ENCODE measurements at places on chromosomes 4 and X.

DNA sequence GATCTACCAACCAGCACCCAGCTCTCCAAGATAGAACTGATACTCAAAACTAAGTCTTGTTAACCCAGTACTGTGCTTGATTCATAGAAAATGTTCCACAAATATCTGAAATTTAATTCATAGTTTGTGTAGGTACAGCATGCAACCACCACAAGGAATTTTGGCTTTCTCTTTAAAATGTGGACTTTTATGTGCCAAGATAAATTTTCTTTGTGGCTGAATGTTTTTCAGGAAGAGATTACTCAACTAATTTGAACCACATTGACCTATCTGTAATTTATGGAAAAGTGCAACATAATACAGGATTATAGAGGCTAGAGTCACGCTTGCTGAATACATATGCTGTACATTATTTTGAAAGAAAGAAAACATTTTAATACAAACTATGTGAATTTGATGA is 730.8 kb downstream of the IL1RAPL1 start:
- DNase-seq = no peak

DNA sequence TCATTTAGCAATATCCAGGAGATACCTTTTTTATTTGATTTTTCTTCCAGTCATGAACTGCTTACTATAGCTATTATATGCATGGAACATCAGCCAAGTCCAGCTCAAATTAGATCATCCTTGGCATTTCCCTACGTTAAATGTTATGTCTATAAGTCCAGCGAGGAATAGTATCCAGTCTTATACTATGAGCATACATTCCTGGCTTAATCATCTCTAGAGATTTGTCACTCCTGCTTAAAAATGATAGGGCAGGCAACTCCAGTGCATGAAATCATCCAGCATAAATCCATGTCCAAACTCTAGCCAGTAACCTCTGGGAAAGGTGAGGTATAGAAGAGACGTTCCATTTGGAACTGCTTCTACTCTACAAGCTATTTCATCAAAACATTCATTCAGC is 126.7 kb upstream of the VCX2 start:
- no peak for DNase-seq

DNA sequence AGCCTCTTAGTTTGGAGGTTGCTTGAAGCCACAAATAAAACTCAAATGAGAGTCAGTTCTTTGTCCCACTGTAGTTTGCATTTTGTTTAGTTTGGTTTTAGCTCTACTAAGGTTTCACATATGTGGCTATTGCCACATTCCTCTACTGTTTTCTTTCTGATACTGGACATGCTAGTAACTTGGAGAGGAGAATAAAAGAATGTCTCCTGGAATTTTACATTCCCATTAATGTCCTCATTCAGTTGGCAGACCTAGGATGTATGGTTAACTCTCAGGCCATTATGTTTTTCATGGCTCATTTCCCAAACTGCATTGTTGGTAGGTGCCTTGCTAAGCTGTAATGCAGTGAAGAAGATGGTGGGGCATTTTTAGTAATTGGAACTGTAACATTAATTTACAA is 29.9 kb downstream of the UPRT start:
- DNase-seq = no peak

- DNase-seq = no peak
Observed at GRCh38 chr4:20464381-20464780, 212.7 kb downstream of the SLIT2 start.

GRCh38 chr4:153592064-153592463 is 92.0 kb upstream of the TLR2 start:
- DNase-seq = no peak

DNA sequence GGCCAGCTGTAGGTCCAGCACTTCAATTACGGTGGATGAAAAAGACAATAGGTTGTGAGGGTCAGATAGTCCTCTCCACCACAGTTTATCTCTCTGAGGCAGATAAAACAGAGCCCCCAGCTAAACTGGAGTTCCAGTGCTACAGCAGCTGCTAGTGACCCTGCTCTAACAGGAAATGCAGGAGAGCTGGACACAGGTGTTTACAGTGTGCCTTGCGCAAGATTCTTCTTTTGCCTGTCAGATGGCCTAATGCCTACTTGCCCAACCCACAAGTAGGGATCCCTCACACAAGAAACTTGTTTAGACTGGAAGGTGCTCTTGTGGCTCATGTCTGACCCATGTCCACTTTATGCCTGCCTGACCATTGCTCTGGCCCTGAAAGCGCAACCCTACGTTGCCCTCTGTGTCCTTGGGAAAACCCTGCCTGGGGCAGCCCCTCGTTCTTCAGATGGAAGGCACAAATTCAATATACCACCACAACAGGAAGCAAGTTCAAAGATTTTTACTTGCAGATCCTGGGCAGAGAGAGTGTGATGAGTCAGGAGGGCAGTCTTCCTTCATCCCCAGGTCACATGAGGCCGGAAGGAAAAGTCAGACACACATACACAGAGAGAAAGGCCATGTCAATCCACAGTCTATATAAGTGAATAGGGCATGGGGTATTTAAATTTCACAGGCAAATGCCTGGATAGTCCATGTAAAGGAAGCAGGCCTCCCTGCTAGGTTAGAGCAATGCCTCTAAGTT is 105.1 kb upstream of the ADGRL3 start:
- DNase-seq = no peak

- no peak for DNase-seq
Observed at GRCh38 chrX:39905538-39905891, 192.2 kb downstream of the BCOR start.

GRCh38 chr4:177728361-177729152 is 286.3 kb upstream of the AGA start:
- no peak for DNase-seq

DNA sequence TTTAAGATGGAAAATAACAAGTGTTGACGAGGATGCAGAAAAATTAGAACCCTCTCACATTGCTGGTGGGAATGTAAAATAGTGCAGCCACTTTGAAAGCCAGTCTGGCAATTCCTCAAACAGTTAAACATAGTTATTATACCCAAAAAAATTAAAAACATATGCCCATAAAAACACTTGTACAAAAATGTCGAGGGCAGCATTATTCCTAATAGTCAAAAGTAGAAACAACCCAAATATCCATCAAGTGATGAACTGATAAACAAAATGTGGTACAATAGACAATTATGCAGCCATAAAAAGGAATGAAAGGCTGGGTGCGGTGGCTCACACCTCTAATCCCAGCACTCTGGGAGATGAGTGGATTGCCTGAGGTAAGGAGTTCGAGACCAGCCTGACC is 6.3 kb downstream of the IDS start:
- DNase-seq = no peak

Data from Kasumi-1 (cell line).